Epithelial cell of umbilical artery (primary cell): ENCODE measurements at places on chromosomes 2 and 18. TPM values are rescaled to one million over a fixed set of nuclear protein-coding genes. Genes with fewer than 3 reads are reported as not detected.

Gene UGT1A6
- not detected in 2 replicates for total RNA-seq

Gene SRD5A2
- not detected in 2 replicates for total RNA-seq

Gene RNU2-63P
- total RNA-seq = 15.6 and 88.5 TPM in 2 replicates

Gene SUMO1
- 149 and 208 TPM in 2 replicates for total RNA-seq

Gene REG3A
- not detected in 2 replicates for total RNA-seq

Gene C2orf15
- total RNA-seq = not detected in 2 replicates

Gene CDH2
- 74.1 and 135 TPM in 2 replicates for total RNA-seq

Gene ALKAL2
- not detected in 2 replicates for total RNA-seq

Gene BCL11A
- under 0.01 TPM in 2 replicates for total RNA-seq

Gene METAP1D
- 3.9 and 4.4 TPM in 2 replicates for total RNA-seq
